ENCODE measurements at places on chromosomes 5 and 9.

DNA sequence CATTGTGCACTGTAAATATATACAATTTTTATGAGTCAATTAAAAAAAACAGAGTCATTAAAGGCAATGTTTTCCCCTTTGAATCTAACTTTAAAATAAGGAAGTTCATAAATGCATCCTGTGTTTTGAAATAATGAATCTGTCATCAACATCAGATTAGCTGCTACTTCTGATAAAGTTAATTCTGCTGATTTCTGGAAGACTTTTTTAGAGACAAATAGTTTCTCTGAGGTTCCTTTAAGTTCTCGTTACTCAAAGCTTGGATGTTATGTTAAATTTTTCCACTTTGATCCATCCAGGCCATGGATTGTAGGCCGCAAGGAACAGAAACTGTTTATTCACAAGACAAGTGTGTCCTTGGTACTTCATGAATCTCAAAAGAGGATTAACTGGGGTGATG, 115.5 kb downstream of the CARTPT start:
- no peak for DNase-seq

- DNase-seq = no peak
These were observed 134.0 kb upstream of the MYO10 start for GRCh38 chr5:17069995-17070511.

DNA sequence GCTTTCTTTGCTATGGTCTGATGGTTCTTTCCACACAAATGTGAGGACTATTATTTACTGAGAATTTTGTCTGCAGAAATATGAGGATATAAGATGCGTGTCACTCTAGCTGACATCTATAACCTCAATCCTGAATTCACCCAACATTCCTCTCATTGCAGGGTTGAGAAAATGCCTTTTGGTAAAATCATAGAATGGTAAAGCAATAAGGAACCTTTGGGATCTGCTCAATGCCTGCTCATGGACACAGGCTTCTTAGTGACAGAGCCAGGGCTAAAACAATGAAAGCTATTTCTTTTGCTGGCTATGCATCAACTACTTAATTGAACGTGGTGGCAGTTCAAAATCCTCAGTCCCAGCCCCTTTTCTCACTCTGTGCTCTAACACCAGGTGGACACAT, 199.6 kb downstream of the GAS1 start:
- DNase-seq = no peak

DNA sequence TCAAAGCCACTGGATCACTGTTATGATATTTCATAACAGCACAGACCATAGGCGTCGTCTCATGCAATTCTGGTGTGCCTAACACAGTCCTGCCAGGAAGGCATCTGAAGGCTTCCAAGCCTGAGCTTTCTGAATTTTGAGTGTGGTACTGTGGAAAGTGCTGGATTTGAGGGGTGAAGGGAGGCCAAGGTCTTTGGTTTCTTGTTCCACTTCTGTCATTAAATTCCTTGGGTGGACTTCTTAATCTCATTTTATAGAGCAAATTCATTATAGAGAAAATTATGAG, 441.3 kb upstream of the PIK3R1 start:
- DNase-seq = no peak

- DNase-seq = peak; percentile 68
These were observed 20.5 kb downstream of the EQTN start for GRCh38 chr9:27276193-27277030.

GRCh38 chr9:136372561-136373299, 739 bp downstream of the CARD9 start:
- DNase-seq = no peak

DNA sequence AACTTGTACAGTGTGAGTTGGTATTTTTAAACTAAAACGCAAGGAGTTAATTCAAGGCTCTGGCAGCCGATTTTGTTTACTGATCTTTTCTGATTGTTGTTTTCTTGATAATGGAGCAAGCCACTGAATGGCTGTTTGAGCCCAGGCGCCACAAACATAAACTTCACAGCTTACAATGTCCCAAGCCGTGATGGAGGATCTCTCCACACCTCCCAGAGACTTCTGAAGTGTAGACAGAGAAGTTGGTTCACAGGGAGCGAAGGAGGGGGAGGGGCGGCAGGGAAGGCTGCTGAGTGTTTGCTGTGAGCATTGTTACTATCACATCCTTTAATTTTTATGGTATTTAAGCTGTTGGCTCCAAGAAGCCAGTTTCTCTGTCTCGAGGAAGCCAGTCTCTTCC, 14.7 kb downstream of the ISL1 start:
- DNase-seq = no peak

DNA sequence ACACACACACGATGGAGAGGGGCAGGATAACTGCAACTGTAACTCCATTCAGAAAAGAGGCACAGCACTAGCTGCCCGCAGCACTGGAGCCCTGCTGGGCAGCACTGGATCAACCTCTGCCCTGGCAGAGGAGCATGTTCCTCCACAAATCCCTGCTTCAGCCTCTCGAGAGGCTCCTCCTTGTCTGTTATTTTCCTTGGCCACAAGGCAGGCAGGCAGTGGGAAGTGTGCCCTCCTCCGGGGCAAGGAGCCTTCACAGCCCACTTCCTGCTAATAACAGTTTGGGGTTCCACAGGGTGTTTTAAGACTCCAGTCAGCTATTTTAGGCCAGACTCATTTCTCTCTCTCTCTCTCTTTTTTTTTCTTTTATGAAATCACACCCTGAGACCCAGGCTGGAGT, 11.8 kb downstream of the FXN start:
- no peak for DNase-seq

DNA sequence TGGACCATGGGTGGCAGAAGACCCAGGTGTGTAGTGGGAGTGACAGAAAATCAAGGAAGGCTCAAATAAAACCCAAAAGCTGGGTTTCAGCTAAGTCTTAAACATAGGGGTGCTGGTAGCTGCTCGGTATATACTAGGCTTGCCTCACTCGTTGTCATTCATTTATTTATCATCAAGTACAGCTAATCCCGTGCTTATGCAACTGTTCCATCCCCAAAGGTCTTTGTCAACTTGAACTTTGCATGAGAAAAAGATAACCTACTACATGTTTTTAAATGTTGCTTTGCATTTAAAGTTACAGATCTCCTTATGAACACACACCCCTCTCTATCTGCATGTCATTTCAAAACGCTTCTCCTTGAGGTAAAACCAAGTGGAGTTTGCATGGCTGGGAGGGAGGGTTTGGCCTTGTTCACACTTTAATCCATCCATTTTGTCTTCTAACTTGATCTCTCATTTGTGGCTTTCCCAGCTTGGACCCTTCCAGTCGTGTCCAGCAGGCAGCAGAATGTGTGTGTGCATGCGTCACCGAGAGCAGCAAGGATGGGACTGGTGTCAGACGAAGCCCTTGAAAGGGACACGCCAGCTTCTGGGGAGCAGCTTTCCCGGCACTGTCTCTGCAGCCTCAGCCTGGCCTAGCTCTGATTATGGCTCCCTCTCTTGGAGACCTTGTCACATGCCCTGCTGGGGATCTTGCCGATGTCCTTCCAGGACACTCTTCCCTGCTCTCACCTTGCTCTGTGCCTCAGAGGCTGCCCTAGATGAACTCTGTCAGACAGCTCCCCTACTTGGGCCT, 133.5 kb downstream of the GADD45G start:
- DNase-seq = no peak

DNA sequence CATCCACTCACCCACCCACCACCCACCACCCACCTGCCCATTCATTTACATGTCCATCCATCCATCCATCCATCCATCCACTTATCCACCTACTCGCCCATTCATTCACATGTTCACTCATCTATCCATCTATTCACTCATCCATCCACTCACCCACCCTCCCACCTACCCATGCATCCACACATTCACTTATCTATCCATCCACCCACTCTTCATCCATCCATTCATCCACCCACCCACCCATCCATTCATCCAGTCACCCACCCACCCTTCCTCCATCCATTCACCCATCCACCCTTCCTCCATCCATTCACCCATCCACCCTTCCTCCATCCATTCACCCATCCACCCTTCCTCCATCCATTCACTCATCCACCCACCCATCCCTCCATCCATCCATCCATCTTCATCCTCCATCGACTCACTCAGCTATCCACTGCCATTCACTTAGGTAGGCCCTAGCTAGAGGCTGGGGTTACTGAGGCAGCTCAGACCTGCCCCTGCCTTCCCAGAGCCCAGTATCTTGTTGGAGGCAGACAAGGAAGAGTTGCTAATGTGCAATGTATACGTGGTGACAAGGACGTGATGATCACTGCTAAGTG, 12.7 kb downstream of the TSPAN17 start:
- DNase-seq = no peak

DNA sequence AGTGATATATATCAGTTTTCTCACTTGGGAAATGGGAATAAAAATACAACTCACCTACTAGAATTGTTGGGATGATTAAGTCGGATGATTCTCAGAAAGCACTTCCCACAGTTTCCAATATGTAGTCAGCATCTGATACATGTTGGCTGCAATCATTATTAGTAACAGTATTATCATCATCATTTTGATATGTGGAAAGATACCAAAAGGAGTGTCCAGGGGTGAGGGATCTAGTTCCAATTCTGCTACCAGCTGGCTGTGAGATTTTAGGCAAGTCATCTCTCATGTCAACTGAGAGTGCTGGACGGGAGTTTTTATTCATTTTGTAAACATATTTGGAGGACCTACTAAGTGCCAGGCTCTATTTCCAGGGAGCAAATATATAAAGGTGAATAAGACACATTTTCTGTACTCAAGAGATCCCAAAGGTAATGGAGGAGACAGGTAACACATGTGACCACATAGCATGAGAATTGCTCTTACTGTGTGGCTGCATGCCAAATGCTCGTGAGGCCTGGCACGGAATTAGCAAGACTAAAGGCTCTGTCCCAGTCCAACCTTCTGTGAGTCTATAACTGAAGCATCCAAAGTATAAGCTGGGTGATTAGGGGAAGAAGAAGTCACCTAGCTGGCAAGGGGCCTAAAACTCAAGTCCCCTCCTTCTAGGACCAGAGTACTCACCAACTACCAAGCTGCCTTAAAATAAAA, 83.0 kb downstream of the GRIA1 start:
- DNase-seq = no peak

- no peak for DNase-seq
These were observed 67.8 kb downstream of the NRG2 start for GRCh38 chr5:139975306-139975705.

DNA sequence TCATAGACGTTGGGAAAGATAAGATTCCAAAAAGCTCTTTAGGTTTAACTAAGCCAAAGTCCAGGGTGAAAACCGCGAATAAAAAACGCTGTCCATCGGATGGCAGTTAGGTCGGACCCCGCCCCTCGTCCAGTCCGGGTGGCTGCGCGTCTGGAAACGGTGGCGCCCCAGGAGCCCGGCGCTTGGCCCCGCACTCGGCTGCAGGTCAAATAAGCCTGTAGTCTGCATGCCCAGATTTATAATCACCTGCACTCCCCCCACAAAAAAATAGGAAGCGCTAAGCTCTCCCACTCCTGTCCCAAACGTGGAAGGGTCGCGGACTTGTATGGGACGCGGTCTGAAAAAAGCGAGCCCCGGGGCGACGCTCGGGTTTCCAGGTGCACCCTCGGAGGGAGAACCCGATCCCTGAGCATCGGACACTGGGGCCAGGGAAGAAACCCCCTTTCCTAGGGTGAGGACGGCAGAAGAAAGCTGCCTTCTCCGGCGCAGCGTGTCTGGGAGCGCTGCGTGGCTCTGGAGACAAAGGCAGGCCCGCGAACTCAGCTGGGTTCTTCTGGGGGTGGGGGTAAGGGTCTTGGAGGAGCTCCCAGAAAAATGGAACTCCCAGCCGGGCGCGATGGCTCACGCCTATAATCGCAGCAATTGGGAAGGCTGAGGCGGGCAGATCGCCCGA, 923 bp upstream of the ZBTB5 start:
- peak; percentile 69 for DNase-seq

- DNase-seq = no peak
These were observed 7.6 kb downstream of the IL9 start for GRCh38 chr5:135887881-135888614.

DNA sequence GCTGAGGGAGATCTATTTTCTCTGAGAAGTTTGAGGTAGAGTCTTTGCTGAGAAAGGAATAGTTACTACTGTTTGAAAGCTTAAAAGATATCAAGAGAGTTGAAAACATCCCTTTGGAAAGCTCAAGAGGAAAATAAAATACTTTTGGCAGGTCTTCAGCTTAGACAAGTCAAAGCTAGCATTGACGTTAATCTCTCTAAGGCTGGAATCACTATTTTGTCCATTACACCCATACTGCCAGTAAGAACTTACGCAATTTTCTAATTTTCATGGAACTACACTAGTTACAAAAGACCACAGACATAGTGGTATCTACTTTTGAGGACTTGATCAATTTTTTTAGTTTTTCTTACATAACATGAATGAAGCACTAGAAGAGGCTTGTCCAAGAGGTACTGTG, 494.9 kb downstream of the PSAT1 start:
- DNase-seq = no peak

DNA sequence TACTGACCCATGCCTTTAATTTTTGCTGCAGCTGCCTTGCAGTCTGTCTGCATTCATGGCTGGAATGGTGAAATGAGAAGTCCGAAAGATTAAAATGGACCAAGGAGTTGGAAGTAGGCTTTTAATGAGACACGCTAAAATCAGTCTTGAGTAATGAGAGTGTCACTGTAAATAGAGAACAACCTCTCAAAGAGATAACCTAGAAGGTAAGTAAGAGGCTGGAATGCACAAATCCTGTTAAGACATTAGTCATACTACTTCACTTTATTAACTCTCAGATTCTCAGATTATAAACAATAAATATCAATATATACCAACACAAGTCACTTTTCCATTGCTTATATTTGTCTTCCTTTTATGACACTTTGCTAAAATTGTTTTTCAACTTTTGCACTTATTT, 880.6 kb upstream of the C9orf72 start:
- DNase-seq = no peak

DNA sequence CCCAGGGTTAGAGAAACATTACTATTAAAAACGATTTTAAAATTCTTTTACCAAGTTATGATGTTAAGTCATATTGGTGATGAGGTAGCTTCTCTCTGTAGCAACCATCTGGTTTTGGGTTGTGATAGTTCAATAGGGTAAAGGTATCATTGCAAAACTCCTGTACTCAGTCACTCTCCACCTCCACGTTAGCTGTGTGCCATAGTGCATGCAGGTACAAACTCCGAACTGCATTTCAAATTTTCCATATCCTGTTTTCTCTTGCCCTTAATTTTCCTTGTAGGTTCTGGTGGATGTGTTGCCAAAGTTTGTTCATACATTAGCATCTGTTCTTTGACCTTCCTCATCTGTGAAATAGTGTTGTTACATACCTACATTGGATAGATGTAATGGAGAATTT, 53.1 kb upstream of the ARRDC3 start:
- DNase-seq = no peak

DNA sequence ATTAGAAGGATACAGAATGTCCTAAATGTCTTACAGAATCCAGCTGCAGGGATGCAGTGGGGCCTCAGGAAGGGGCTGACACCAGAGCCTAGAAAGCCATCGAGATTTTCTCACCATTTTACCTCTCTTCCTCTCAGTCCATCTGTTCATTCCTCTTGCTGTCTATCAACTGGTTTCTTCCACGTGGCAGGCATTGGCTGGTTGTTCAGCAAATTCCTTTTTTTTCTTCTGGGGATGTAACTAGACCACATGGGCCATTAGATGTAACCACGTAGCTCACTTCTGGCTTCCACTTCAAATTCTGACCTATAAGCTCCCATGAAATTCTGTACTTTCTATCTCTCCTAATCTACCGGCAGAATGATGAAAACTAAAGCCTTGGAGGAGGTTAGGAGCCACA, 93.6 kb upstream of the MTAP start:
- DNase-seq = no peak

Data from NCI-H2081 treated with DMSO at 0.1 percent for 48 hours (cell line).